ENCODE measurements at places on chromosomes 16 and 17.

DNA sequence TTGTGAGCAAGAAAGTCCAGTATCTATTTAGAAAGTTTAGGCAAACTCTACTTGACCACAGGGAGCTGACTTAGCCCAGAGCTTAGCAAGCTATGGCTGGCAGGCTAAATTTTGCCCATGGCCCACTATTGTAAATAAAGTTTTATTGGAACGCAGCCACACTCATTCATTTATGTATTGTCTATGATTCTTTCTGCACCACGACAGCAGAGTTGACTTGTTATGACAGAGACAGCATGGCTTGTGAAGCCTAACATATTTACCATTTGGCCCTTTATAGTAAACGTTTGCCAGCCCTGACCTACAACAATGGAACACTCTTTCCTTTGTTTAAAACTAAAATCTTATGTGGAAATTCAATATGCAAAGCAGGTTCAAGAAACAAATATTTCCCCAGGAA, 100.0 kb upstream of the ZFHX3 start:
- no peak for DNase-seq

DNA sequence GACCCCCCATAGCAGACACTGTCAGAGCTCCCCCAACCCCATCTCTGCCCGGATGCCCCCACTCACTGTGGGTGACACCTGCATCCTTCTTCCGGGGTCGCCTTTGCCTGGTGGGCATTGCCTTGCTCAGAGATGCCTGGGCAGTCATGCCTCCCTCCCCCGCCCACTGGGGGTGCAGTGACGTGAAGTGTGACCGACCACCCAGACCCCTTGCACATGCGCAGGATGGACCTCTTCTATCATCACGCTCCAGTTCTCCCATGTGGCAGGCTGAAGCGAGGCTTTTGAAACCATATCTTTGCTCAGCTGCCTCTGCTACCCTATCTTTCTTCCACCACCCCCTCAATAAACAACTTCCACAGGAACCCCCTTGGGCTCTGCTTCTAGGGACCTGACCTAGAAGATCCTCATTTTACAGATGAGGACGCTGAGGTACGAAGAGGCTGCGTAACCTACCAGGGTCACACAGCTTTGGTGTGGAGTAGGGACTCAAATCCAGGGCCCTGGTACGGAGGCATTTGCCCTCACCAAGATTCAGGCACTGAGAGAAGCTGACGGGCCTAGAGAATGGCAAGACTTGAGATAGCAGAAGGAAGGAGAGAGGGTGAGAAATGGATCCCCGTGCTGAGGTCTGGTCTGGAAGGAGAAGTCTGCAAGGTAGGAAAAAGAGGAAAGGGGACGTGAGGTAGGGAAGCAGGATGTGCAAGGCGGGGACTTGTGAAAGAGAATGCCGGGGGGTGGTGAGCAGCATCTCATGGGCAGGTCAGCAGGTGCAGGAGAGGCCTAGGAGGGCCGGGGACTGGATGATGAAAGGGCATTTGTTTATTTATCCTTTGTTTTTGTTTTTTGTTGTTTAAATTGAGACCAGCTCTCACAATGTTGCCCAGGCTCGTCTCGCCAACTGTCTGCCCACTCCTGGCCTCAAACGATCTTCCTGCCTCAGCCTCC, 14.4 kb downstream of the NLRC5 start:
- DNase-seq, result no peak

DNA sequence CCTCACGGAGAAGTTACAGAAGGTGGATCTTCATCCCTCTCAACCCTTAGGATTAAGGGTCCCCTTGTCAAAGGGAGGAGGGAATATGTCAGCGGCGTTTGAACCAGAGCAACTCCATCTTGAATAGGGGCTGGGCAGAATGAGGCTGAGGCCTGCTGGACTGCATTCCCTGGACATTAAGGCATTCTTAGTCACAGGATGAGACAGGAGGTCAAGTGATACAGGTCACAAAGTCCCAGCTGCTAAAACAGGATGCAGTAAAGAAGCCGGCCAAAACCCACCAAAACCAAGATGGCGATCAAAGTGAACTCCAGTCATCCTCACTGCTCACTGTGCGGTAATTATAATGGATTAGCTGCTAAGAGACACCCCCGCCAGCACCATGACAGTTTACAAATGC, 36.7 kb downstream of the RBFOX3 start:
- DNase-seq, result no peak

DNA sequence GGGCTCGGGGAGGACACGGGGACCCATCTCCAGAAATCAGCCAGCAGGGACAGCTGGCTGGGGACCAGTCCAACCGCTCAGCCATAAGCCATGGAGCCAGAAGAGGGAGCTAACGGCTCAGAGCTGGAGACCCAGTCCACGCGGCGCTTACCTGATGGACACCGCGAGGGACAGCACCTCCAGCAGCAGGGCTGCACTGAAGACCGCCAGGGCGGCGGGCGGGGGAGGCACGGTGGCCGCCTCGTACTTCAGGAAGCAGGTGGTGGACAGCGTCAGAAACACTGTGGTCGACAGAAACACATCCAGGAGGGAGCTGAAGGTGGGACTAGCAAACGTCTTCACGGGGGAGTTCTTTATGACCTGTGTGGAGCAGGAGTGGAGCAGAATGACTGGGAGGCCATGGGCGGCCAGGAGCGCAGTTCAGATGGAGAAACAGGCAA, 102.6 kb upstream of the CREBBP start:
- peak; percentile 77 for DNase-seq

DNA sequence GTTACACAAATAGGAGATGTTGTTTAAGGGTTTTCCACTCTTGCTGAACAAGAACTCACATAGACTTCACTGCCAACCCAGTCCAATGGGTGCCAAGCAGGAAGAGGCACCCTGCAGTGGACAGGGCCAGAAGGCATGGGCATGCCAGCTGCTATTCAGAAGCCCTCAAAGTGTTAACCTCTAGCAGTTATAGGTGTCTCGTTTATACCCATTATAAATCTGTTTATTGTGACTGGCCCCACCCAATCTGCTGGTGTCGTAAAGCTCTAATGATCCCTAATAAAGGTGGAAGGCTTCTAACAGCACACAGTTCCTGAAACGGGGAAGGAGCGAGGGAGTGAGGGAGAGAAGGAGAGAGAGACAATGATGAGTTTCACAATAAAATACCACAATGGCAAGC, 23.9 kb downstream of the HNF1B start:
- DNase-seq, result no peak

- DNase-seq, result no peak
Observed at GRCh38 chr16:54477714-54478113, 191.1 kb upstream of the IRX3 start.
